Glutamatergic neuron (in vitro differentiated cells): ENCODE measurements at places on chromosomes 6 and 20. TPM values are rescaled to one million over a fixed set of nuclear protein-coding genes. Genes with fewer than 3 reads are reported as not detected.

Gene CST7
- total RNA-seq: not detected

Gene WFDC6
- not detected for total RNA-seq

Gene OR2B6
- total RNA-seq: not detected

Gene LHFPL5
- 1.7 TPM for total RNA-seq

Gene MYO6
- total RNA-seq: 72.2 TPM

Gene CSE1L
- total RNA-seq: 66.4 TPM
